ENCODE measurements at places on chromosomes 6 and 20.
A peak's percentile ranks its signal among the peaks of the same experiment; 100 is the strongest.

DNA sequence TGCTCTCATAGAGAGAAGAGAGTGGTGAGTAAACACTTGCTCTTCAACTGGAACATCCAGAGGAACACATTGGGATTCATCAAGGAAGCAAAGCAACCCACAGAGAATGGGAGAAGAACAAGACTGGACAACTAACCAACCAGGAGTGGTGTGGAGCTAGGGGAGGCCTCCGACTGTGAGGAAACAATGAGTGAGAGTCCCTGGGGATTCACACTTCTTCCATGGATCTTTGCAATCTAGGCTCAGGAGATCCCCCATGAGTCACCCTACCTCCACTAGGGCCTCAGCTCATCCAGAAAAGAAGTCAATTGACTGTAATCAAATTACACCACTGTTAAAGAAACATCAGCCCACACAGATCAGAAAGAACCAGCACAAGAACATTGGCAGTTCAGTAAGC, 42.3 kb upstream of the CLVS2 start:
- no peak for DNase-seq

- no peak for DNase-seq
These were observed 4.3 kb downstream of the GABBR1 start for GRCh38 chr6:29628419-29629281.

DNA sequence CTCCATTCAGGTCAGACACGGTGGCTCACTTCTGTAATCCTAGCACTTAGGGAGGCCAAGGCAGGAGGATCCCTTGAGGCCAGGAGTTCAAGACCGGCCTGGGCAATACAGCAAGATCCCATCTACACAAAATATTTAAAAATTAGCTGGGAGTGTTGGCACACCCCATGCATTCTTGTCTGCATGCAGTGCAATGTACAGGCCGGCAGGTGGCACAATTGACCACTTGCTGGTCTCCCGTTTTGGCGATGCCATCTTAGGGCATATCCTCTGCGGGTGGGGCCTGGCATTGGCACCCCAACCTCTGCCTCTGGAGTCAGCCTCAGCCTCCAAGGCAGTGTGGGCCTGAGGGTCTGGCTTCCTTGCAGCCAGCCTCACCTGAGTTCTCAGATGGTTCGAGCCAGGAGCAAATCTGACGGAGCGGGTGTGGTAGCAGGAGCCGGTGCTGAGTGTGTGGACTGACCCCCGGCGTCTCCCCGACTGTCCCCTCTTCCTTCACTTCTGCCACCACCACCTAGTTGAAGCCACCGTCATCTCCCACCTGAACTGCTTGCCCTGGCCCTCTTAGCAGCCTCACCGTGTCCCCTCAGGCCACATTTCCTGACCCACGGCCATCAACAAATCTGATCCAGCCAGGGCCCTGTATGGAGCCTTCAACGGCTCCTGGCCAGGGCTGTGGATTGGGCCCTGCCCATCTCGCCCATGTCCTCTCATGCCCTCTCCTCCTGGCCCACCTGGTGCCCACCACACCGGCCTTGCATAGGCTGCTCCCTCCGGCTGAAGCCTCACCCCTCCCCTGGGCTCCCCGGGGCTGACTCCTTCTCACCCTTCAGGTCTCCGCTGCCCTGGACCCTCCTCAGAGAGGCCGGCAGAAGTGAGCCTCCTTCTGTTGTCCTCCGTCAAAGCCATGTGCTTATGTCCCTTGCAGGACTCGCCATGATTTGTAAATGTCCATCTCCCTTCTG, 44.0 kb downstream of the EFCAB8 start:
- DNase-seq: peak; percentile 17

DNA sequence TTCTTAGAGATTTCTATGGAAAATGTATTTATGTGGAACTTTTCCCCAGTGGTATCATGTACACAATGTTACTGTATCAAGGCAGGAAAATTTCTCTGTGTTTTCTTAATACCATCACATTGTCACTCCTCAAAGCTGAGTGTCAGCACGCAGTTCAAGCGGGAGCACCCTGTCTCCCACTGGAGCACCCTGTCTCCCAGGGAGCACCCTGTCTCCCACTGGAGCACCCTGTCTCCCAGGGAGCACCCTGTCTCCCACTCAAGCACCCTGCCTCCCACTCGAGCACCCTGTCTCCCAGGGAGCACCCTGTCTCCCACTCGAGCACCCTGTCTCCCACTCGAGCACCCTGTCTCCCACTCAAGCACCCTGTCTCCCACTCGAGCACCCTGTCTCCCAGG, 51.3 kb downstream of the PSMG4 start:
- no peak for DNase-seq

DNA sequence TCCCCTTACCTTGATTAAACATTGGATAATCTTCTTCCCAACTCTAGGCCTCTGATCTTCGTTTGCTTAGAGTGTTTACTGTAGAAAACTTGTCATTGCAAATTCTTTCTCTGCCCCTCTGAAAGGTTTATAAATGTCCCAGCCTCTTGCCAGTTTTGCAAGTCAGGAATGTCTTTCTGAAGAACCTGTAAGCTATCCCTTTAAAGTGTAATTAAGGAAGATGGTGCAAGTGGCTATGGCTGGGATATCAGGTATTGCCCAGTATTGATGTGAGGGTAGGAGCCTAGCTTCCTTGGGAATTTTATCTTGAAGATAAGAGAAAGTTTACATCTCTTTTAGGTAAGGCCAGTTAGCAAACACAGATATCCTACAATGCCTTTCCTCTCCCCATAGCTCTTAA, 211.0 kb upstream of the RIMS1 start:
- DNase-seq: no peak

Data from MV-4-11 (cell line).